ENCODE measurements at places on chromosomes 4 and X.

DNA sequence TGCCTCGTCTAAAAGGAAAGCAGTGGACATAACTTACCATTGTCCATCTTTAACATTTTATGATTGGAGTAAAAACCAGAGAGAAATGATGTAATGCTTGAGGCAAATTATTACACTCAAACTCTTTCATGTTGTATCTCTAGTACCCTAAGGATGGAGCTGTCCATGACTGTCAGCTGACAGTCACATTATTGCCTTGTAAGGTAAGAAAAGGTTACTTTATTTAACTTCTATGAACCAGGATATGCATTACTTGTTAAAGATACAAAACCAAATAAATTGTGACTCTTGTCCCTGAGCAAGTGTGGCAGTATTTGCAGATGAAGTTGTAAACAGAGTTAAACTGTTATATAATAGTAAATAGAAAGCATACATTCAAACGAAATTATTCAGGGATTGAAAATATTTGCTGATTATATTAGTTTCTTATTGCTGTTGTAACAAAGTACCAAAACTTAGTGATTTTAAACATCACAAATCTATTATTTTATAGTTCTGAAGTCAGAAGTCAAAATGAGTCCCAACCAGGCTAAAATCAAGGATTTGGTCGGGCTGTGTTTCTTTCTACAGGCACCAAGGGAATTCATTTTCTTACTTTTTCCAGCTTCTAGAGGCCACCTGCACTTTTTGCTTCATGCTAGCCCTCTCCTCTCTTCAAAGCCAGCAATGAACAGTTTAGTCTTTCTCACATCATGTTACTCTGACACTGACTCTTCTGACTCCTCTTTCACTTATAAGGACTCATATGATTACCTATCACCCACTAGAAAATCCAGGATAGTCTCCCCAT is 113.8 kb downstream of the CEP44 start:
- DNase-seq = no peak

DNA sequence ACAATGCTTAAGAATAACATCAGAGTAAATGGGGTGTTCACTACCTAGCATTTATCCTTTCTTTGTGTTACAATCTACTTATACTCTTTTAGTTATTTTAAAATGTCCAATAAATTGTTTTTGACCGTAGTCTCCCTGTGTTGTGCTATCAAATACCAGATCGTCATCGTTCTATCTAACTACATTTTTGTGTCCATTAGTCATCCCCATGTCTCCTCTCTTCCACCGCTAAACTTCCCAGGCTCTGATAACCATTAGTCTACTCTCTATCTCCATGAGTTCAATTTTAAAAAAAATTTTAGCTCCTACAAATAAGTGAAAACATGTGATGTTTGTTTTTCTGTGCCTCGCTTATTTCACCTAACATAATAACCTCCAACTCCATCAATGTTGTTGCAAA is 381.9 kb downstream of the PRDM5 start:
- DNase-seq = no peak

- no peak for DNase-seq
Observed at GRCh38 chr4:155657169-155657568, 9.5 kb upstream of the GUCY1A1 start.

- no peak for DNase-seq
Observed at GRCh38 chrX:132017431-132018185, 5.5 kb upstream of the STK26 start.

DNA sequence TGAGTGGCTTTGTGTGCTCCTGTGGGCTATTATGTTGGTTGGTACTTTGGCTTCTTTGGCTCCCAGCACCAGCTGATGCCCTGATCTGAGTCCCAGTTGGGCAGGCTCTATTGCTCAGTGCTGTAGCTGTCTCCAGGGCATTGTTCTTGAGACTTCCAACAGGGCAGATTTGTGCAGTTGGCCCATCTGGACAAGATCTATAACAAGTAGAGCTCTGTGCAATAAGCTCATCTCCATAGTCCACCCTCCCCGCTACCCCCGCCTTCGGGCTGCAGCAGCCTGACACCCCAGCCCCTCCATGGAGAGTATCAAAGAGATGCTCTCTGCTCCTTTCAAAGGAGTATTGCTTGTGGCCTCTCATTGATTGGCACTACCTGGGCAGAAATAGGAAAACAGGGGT is 5.8 kb upstream of the TMEM31 start:
- no peak for DNase-seq
